Stimulated activated naive CD4-positive, alpha-beta T cell (primary cell): ENCODE measurements at places on chromosomes 2 and 18.

DNA sequence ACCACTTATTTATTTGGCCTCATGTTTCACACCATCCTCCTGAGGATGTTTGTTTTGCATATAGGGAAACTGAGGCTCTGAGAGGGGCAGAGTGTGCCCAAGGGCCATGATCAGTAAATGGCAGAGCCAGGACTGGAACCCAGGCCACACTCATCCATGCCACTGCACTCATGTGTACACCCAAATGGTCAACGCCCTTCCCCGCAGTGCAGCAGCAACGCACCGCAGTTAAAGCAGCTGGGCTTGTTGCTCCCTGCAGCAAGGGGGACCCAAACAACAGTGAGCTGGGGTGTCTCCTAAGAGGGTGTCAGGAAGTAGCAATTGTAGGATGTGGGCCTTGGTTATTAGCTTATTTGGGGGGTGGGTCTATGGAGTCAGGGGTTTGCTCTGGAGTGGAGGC is 36.6 kb downstream of the ZAP70 start:
- no peak for DNase-seq

DNA sequence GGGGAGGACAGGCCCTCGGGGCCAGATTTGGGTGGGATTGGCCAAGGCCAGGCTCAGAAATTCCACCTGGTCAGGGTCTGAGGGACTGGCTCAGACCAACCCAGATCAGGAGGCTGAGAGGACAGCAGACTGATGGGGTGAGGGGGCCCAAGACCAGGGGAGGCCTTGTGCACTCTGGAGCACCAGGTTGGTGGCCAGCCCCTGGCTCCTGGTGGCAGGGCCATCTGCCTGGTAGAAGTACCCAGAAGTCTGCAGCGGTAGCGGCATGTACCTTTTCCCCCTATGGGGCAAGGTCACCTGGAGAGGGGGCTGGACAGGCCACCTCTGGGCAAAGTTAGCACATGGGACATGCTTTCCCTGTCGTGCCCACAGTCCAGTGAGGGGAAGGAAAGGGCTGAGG is 21.2 kb upstream of the ODC1 start:
- no peak for DNase-seq

DNA sequence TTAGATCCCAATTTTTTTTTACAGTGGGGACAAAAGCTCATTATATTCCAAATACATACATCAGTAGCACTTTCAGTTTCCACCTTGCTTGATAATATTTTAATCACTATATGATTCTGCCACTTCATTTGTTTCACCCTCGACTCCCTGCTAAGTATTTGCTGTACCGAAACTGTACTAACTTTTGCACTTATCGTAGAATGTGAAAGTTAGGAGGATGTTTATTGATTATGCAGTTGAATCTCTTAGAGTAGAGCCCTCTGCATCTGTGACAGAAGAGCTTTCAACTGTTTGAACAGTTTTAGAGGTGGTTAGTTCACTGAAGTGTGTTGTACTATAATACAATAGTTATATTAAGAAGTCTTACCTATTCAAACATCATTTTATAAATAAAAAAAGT is 20.8 kb downstream of the NCOA1 start:
- DNase-seq = no peak

DNA sequence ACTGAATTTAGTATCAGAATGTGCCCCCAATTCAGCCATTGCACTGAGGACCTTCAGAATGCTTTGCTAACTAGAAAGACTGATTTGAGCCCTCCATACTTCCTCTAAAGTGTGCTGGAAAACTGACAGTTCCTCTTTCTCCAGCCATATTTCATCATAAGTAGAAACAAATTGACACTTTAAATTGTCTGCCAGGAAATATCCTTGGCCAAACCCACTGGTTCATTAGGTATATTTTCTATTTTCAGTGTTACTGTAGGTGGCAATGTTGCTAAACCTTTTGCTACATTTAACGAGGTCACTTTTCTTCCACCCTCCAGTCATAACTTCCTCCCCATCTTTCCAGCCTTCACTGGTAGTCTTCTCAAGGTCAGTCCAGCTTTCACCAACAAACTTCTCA is 21.5 kb downstream of the SP5 start:
- DNase-seq = no peak

GRCh38 chr18:21584391-21584790 is 16.1 kb downstream of the ESCO1 start:
- no peak for DNase-seq

- DNase-seq = no peak
Measured at GRCh38 chr2:6959751-6960150, 42.5 kb downstream of the RNF144A start.

DNA sequence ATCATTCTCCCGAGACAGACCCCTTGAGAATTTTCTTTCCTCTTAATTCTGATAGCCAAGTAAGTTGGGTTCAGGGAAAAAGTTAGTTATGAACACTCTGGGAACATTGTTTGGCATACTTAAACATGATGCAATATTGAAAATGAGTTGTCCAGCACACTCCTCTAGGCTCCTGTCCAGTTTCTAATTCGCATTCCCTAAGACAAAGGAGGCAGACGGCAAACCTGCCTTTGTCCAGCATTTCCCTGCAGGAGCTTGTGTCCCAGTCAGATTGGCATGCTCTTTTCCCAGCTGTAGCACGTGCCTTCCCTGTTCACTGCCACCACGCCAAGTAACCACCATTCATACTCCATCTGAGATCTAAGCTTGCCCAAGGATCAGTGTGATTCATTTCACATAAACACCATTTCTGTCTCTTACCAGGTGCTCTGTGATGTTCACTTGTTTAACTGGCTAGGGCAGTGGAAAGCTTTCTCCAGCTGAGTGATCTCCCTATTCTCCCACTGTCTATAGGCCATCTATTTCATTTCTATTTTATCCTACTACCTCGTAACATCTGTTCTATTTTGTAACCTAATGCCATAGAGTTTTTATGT is 150.0 kb upstream of the EPB41L3 start:
- DNase-seq = no peak

DNA sequence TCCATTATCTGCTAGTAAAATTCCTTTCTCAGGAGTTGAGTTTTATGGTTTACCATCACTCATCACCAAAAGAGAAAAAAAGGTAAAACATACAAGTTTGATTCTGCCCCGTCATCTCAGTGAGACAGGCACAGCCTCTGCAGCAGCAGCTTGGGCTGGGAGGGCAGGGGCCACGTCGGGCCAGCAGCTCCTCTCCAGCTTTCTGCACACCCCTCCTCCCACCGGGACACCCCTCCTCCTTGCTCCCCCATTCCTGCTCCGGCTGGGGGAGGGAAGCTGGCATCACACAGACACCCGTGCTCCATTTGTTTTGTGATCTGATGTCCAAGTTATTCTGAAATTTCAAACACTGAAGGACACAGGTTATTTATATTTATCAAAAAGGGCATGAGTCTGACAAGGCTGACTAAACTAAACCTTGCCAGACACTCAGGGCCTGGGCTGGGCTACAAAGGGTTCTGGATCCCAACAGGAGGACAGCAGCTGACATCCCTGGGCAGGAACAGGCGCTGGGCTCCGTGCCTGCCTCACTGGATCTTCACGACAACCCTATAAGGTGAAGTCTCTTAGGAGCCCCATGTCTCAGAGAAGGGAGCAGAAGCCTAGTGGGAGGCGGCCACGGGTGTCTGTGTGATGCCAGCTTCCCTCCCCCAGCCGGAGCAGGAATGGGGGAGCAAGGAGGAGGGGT is 71.4 kb downstream of the HDAC4 start:
- no peak for DNase-seq

DNA sequence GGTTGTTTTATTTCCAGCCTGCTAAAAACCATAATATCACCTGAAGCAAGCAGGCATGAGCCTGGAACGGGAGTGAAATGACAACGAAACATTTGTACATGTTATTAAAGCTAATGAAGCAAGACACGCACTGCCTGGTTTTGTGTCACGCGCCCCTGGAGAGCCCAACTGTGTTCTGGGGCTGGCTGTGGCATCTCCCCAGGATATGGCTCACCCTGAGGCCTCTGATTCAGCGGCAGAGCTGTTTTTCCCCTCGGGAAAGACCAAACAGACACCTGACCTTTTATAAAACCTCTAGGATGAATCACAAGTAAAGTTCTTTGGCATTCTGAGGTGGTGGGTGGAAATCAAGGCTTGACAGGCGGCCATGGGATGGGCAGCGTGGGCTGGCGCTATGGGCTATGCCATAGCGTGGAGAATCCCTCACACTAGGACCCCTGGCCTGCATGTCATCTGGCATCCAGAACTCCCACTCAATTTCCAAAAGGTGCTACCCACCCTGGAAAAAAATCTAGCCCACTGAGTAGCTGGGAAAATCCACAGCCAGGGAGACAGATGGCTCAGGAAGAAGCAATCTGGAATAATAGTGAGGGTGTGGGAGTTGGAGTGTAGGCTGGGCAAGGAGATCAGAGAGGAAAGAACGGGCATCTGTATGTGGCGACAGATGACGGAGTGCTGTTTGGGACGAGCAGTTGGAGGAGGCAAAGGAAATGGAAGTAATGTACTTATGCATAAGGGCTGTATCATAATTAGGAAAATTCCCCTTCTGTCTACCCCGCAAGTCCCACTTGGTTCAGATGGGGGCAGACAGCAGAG is 262.0 kb downstream of the AFF3 start:
- no peak for DNase-seq

DNA sequence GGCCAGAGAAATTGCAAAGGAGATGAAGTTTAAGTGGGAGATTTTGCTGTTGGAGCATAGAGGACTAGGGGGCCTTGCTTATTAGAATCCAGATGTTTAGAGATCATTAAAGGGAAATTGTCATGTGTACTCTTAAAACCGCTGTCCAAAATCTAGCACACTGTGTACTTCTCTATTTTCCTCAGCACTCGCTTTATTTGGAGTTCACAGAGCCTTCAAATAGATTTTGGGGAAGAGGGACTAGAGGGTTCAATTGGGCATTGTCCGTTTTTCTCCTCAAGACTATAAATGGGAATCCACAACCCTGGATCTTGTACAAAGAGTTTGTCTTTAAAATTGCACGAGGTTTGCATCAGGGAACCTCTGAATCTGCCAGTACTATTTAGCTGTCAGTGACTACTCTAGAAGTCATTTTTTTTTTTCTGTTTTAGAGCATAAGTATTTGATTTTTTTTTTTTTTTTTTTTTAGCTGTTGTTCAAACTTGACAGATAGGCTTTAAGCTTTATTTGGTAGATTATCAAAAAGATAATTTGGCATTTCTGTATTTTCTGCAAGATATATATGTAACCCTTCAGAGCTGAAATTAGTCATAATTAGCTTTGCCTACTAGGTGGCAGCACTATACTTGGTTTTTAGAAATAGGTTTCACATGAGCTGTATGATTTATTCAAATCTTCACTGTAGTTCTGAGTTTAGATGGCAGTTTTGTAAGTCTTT is 14.2 kb downstream of the PMS1 start:
- DNase-seq = no peak

DNA sequence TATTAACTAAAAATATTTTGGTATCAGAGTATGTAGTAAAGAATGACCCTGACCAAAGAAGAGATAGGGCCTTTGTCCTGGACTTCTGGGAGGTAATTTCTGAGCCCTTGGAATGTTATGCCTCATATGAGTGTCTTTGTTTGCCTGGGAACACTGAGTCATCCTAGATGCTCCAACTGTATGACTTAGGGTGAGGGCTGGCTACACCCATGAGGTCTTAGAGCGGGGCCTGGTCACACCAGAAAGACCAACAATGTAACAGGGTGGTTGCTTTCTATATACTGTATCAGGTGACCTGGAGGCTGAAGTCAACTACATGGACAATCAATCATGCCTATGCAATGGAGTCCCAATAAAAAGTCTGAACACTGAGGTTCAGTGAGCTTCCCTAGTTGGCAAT is 253.1 kb downstream of the MBD2 start:
- no peak for DNase-seq
